CD4-positive, alpha-beta T cell treated with Interleukin-4 for 1 hour (primary cell): ENCODE measurements at places on chromosomes 3 and 15.

GRCh38 chr15:60843482-60843881 lies 364.5 kb upstream of the ICE2 start:
- no peak for DNase-seq

- DNase-seq = no peak
Observed at GRCh38 chr15:48507416-48508065, 138.0 kb downstream of the FBN1 start.

DNA sequence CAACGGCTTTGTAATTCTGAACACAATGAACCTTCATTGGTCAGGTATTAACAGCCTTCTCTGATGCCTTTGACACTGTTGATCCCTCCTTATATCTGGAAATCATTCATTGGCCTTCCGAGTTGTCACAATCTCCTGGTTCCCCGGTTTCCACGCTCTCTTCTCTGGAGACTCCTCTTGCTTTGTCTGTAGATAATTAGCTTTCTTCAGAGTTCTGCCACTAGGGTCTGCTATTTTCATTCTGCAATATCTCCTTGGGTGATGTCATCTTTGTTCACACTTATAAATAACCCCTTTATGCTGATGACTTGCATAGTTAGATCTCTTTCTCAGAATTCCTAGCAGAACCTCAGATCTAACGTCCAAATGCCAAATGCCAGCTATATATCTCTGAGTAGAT lies 583.8 kb upstream of the ZNF717 start:
- no peak for DNase-seq

GRCh38 chr3:161050935-161051334 lies 54.2 kb downstream of the B3GALNT1 start:
- DNase-seq = no peak

DNA sequence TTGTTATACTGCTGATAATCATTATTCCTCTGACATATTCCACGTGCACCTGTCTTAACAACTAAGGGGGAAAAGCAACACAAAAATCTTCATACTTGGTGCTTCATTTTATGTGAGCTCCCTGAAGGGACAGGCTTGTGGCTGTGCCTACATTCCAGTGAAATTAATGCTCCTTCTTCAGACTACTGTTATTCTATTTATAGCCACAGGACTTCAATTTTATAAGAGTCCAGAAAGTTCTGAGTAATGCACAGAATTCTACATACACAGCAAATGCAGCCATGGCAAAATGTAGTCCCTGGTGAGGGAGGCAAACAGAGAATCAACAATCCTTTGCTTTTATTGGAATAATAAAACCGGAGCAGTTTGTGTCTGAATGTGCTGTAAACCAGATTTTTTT lies 417.1 kb downstream of the RBMS3 start:
- no peak for DNase-seq
